ENCODE measurements at places on chromosomes 3 and 15.

- DNase-seq = peak; percentile 88
Observed at GRCh38 chr3:101850246-101851051, 1.1 kb downstream of the NFKBIZ start.

- DNase-seq = no peak
Observed at GRCh38 chr3:17655743-17656142, 86.7 kb downstream of the TBC1D5 start.

GRCh38 chr15:74007820-74008371, 13.4 kb downstream of the PML start:
- no peak for DNase-seq

GRCh38 chr3:63905731-63906620, 6.2 kb downstream of the SCAANT1 start:
- DNase-seq = no peak

GRCh38 chr15:99120050-99120777, 15.3 kb downstream of the SYNM start:
- no peak for DNase-seq

- DNase-seq = no peak
Observed at GRCh38 chr3:129276385-129276784, 2.3 kb upstream of the HMCES start.

- no peak for DNase-seq
Observed at GRCh38 chr3:167078070-167078622, 302.0 kb downstream of the ZBBX start.

- no peak for DNase-seq
Observed at GRCh38 chr3:183822631-183823030, 2.7 kb downstream of the MAP6D1 start.

All from choroid plexus epithelial cell (primary cell).